NCI-H226 (cell line): ENCODE measurements at places on chromosomes 3 and 15.

GRCh38 chr3:184031187-184031792 lies at the start of gene HTR3D:
Gene HTR3D, plus strand, starts transcription at chr3:184031742. Its CDS starts 0 bp downstream, at chr3:184031742.
- no peak for DNase-seq

- DNase-seq: no peak
Measured at GRCh38 chr3:70507486-70507885, 195.0 kb upstream of the MDFIC2 start.

- no peak for DNase-seq
Measured at GRCh38 chr15:40232625-40233070, 6.2 kb upstream of the PAK6 start.

- DNase-seq: no peak
Measured at GRCh38 chr15:100464256-100464655, 64.5 kb downstream of the CERS3 start.

- no peak for DNase-seq
Measured at GRCh38 chr15:67185621-67186225, 68.7 kb downstream of the AAGAB start.

GRCh38 chr3:112353365-112353764 lies 20.4 kb downstream of the CD200 start:
- no peak for DNase-seq

- no peak for DNase-seq
Measured at GRCh38 chr3:25412269-25412668, 15.8 kb upstream of the RARB start.

- DNase-seq: no peak
Measured at GRCh38 chr3:78613421-78613879, 1154.3 kb downstream of the ROBO1 start.

GRCh38 chr3:137792626-137793271 lies 28.6 kb downstream of the SOX14 start:
- peak; percentile 12 for DNase-seq

- no peak for DNase-seq
Measured at GRCh38 chr3:48189321-48189720, 1.1 kb upstream of the CDC25A start.

GRCh38 chr15:73923488-73924164 lies 2.6 kb upstream of the LOXL1 start:
- no peak for DNase-seq

DNA sequence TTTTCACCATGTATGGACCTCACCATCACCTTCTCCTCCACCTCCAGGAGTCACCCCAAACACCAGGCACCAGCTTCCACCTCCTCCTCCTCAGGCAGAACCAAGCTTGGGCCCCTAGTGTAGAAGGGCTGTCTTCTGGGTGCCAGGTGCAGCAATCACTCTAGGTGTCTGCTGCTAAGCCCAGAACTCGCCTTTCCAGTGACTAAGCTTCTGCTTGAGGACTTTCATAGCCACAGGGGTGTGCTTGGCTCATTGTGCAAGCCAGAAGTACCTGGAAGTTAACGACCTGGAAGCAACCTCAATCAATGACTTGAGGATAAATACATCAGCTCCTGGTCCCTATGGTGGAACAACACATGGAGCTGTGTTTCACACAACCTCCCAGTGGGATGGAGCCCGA lies 49.8 kb upstream of the PXYLP1 start:
- no peak for DNase-seq

GRCh38 chr15:58923696-58924300 lies 9.7 kb downstream of the SLTM start:
- DNase-seq: peak; percentile 66

DNA sequence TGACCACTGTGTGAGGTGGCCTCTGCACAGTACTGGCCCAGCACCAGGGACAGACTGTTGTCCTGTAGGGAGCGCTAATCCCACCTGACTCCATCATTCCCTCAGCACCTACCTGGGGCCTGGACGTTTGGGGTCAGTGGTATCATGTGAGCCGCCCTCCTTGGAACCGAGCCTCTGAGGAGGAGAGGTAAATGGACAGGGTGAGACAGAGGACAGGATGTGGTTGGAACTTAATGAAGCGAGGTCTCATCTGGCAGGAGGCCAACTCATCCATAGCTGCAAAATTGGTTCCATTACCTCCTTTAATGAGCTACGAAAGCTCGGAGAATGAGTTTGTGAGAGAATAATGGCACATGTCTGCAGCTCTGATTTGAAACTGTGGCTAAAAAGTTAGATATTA lies 13.9 kb downstream of the MAPKAPK3 start:
- DNase-seq: no peak

- DNase-seq: no peak
Measured at GRCh38 chr3:49721596-49721895, 2.1 kb upstream of the AMIGO3 start.

GRCh38 chr15:69951256-69951897 lies 146.3 kb downstream of the TLE3 start:
- no peak for DNase-seq

DNA sequence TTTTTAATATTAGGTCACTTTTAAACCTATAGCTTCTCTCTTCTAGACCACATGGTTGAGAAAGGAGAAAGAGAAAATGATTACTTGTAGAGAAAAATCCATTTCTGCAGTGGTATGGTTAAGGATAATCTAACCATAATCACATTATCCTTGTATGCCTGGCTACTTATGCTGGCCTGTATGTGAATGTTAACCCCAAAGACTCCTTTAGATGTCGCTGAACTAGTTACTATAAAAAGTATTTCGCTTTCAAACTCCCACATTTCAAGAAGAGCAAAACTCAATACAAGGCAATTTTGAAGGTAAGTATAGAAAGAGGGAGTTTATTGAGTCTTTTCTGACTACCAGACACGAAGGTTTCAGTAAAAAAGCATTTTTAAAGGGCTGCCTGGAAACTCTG lies 2.2 kb downstream of the KCTD6 start:
- DNase-seq: no peak

DNA sequence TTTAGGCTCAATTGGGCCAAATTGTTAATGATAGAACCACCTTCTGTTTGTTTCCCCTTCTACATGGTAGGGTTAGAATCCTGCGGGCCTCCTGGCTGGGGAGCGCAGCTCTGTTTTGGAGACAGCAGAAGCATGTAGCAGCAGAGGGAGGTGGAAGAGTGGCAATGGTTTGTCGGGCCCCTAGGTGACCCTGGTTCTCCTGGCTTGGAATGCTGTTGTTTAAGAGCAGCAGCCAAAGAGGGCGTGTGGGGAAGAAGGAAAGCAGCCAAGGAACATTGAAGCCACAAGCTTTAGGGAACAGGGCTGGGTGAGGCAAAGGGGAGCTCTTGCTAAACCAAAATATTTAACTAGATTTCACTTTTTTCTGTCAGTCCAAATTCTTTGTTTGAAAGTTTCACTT lies 213.7 kb upstream of the NR2E3 start:
- DNase-seq: no peak

DNA sequence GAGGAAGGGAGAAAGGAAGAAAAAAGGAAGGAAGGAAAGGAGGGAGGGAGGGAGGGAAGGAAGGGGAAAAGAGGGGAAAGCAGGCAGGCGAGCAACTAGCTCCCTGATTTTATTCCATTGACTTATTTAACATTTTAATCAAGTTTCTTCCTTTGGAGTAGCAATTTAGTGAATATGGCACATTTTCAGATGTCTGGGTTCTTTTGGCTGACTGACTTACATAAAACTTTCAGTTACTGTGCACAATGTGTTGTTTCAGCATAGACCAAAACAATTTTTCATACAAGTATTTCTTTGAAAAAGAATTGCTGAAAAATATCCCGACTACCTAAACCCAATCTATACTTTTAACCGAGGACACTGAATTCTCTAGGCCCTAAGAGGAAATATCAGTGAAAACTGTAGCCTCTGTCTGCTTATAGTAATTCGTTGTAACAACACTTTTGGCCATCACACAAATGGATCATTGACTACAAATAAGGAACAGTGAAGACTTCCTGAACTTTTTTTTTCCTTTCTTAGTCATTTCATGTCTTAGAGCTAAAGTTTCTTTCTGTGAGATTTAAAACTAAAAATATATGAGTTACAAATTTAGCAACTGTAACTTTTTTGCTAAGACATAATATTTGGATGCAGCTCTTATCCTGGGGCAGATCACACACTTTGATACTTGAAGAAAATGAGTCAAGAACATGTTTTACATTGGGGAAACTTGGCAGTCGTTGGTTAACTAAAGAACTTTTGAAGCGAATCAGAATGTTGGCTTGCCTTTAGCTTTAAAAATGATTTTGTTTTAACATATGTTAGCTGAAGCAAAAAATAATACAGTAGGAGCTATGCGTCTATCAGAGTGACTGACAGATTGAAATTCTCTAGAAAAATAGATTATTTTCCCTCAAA lies 79.6 kb downstream of the SOX2 start:
- DNase-seq: no peak

GRCh38 chr3:60574046-60574769 lies 677.0 kb downstream of the FHIT start:
- no peak for DNase-seq

- DNase-seq: no peak
Measured at GRCh38 chr3:61875046-61875844, 313.9 kb downstream of the PTPRG start.

GRCh38 chr3:184710870-184711492 lies 883 bp downstream of the MAGEF1 start:
- no peak for DNase-seq

- DNase-seq: no peak
Measured at GRCh38 chr3:155386919-155387318, 93.4 kb upstream of the STRIT1 start.

GRCh38 chr3:196341137-196341536 lies 2.9 kb upstream of the TM4SF19 start:
- peak; percentile 36 for DNase-seq

- no peak for DNase-seq
Measured at GRCh38 chr15:29207758-29208108, 61.9 kb downstream of the NSMCE3 start.
